GM20000 (cell line): ENCODE measurements at places on chromosomes 11 and 22.

- DNase-seq, result no peak
Observed at GRCh38 chr11:47010179-47010578, 73.6 kb downstream of the CSTPP1 start.

- no peak for DNase-seq
Observed at GRCh38 chr11:45102361-45102809, 44.1 kb upstream of the PRDM11 start.

GRCh38 chr11:85355921-85356320 lies 271.2 kb downstream of the DLG2 start:
- DNase-seq, result no peak

GRCh38 chr22:45169591-45170466 lies 6.1 kb downstream of the NUP50 start:
- DNase-seq, result no peak

DNA sequence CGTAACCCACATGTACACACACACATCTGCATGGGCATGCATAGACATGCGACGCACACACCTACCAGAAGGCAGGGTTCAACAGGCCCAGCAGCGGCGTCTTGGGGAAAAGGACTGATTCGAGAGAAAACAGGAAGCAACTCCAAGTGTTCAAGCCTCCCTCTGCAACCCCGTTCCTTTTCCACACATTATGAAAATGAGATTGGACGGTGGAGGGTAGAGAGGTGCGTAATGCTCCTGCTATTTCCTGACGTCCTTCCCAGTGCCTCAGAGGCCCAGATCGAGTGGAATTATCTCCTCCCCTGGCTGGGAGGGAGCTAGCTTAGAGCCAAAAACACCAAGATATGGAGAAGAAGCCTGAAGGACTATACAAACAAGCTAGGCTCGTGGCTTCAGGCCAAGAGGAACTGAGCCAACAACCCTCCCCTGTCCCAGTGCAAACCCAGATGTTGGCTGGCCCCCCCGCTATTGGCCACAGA lies 289.2 kb downstream of the MN1 start:
- no peak for DNase-seq

- no peak for DNase-seq
Observed at GRCh38 chr11:32062540-32062939, 28.3 kb upstream of the RCN1 start.

DNA sequence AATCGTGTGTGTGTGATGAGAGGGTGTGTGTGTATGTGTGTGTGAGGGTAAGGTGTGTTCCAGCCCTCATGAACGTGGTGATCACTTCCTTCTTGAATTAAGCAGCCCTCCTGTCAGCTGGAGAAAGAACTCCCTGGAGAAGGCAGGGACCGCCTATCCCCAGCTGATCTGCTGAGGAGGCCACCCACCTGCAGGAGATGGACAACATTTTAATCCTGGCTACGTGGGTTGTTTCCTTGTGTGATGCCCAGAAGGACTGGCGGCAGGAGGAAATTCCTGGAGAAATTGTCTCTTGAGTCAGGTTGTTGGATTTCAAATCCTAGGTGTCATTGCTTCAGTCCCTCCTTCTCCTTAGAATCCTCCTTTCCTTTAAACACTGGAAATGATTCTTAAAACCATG lies 878.8 kb downstream of the NTM start:
- no peak for DNase-seq

GRCh38 chr11:84056653-84057376 lies 770.6 kb upstream of the CCDC90B start:
- DNase-seq, result no peak

DNA sequence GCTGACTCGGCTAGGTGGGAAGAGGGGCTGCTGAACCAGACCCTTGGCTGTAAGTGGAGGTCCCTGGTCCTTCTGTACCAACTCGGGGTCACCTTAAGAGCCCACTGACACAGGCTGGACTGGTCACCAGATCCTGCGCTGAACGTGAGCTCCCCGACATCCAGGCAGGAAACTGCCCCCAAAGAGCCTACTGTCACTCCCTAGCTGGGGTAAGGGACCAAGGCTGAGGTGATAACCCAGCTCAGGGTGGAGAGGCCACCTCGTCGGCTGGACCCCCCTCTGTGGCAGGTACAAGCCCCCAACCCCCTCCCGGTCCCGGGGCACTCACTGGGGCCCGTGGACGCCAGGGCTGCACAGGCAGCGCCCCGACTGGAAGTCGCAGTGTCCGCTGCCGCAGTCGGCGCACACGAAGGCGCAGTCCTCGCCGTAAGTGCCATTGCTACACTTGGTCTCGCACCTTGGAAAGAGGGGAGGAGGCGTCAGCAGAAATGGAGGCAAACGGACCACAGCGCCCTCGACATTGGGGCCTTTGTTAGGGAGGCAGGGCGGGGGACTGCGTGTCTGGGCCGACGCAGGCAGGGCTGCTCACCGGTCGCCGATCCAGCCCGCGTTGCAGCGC lies 7.4 kb downstream of the SCARF2 start:
- DNase-seq, result peak; percentile 57

GRCh38 chr11:16082095-16083055 lies 274.0 kb downstream of the SOX6 start:
- no peak for DNase-seq

GRCh38 chr11:122593473-122594420 lies 61.8 kb upstream of the UBASH3B start:
- no peak for DNase-seq

DNA sequence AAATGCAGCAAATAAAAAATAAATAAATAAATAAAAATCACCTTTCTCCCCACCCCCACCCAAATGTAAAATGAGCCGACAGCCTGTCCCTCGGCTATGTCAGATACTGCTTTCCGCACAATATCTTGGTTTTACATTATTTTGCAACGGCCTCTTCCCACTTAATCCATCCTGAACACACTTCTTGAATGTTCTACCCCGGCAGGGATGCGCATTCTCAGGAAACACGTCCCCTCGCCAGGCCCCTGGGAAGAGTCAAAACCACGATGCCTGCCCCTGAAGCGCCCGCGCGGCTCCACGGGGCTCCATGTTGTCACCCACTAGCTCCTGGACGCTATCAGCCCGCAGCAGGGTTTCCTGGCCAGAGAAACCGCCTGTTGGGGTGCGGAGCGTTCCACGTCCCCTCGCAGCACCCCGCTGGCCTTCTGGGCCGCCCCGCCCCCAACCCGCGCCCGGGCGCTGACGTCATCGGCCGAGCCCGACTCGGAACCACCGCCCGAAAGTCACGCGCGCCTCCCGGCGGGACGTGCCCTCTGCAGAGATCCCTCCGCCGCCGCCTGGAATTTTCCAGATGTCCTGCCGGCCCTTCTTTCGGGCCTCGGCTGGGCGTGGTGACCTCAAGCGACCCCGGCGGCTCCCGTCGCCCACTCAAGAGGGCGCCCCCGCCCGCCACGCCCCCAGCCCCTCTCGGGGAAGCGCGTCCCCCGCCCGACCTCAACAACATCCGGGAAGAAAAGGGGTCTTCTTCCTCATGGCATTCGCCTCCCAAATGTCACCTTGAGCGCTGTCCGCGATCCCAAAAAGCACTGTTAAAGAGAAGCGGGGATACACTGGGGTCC lies 585 bp upstream of the NEAT1 start:
- DNase-seq, result peak; percentile 82

DNA sequence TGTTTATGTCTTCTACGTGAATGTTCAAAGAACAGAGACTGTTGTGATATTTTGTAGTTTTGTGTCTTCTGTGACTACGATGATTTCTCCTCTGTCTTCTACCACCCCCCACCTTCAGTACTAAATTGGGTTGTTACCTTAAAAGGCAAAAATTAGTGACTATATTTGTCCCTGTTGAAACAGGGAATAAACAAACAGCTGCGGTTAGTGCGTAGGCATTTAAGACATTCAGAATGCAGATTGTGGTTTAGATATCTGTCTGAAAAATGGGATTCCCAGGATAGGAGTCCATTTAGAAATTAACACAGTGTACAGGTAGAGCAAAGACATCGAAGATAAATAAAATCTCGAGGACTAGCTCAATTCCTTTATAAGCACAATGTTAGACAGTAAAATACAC lies 15.6 kb upstream of the ARHGAP42 start:
- no peak for DNase-seq

GRCh38 chr11:108538022-108538424 lies 39.8 kb upstream of the POGLUT3 start:
- no peak for DNase-seq

GRCh38 chr11:23789938-23790371 lies 706.9 kb upstream of the LUZP2 start:
- no peak for DNase-seq
